ENCODE measurements at places on chromosomes 7 and 10.

DNA sequence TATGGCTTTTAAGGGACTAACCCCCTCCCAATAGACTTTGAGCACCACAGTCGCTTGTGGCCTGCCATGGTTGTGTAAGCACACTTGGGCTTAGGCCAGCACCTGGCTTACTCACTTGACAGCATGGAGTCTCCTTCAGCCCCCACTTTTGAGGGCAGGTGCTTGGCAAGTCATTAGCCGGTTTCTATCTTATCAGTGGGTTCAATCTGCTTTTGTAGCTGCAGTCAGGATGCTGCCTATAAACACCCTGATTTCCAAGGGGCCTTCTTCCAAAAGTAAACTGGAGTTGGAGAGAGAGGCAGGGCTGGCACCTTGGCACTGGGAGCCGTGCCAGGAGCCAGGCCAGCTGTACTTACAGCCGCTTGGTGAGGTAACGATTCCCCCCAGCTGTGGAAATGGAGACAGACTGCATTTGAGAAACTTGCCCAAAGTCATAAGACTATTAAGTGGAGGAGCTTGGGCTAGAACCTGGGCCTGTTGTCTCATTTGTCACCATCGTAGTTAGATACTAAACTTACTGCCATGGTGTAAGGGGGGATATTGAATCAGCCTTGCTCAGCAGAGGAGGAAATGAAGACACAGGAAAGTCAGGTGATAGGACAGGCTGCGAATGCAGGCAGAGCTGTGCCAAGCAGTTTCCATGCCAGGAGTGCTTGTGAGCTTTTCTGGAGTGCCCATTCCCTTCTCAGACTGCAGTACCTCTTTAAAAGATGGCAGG, 92.2 kb upstream of the EFCAB10 start:
- no peak for DNase-seq

DNA sequence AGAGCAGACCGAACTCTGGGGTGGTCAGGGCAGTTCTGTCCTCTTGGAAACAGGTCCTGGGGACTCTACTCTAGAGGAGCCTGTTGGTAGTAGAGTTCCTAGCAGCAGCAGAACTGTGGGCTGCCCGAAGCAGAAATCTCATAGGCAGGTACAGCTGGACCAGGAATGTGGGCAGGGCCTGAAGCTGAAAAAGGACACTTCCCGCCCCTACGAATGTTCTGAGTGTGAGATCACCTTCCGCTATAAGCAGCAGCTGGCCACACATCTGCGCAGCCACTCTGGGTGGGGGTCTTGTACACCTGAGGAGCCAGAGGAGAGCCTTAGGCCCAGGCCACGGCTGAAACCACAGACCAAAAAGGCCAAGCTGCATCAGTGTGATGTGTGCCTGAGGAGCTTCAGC, 8.3 kb upstream of the ZNF783 start:
- no peak for DNase-seq

GRCh38 chr10:52436664-52437063, 122.6 kb downstream of the DKK1 start:
- DNase-seq, result no peak

DNA sequence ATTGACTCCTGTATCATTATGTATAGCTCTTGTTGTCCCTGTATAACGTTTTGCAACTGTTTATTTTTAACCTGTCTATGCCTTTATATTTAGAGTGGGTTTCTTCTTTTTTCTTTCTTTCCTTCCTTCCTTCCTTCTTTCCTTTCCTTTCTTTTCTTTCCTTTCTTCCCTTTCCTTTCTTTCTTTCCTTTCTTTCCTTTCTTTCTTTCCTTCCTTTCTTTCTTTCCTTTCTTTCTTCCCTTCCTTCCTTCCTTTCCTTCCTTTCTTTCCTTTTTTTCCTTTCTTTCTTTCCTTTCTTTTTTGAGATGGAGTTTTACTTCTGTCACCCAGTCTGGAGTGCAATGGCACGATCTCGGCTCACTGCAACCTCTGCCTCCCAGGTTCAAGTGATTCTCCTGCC, 5.9 kb downstream of the JAKMIP3 start:
- no peak for DNase-seq

- DNase-seq, result no peak
These were observed 2.5 kb downstream of the SLC25A28 start for GRCh38 chr10:99617696-99618095.

DNA sequence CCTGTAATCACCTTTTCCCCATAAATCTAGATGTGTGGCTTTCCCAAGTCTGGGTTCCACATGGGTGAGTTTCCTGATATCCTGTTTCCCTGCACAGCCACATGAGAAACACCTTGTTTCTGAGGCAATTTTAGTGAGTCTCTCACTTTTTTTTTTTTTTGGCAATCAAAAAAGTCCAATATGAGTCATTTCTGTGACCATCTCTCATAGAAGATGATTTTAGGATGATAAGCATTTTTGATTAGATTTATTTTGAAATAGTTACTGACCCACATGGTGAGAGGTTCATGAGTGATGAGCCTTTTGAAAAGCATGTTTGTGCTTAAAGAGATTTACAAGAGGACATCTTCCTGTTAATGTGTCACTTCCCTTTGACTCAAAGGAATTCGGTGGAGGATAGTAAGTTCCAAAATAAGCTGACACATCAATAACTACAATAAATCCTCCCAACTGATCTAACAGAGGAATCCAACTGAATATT, 464.0 kb downstream of the INHBA start:
- DNase-seq, result no peak

DNA sequence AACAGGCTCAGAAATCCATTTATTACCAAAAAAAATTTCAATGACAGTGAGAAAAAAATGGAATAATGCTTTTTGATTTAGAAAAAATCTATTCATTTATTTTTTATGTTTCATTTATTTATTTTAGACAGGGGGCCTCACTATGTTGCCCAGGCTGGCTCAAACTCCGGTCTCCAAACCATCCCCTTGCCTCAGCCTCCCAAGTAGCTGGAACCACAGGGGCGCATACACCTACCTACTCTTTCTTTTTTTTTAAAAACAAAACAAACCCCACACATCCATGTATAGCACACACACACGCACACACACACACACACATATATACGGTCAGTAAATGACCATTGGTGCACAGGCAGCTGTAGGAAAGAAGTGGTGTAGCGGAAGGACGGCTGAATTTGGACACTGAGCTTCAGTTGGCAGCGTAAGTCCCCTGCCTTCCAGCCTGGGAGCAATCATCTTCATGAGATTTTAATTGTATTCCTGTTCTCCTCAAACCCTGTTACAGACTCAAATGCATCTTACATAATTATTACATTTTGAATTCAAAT, 28.8 kb downstream of the ARL4A start:
- DNase-seq, result no peak

DNA sequence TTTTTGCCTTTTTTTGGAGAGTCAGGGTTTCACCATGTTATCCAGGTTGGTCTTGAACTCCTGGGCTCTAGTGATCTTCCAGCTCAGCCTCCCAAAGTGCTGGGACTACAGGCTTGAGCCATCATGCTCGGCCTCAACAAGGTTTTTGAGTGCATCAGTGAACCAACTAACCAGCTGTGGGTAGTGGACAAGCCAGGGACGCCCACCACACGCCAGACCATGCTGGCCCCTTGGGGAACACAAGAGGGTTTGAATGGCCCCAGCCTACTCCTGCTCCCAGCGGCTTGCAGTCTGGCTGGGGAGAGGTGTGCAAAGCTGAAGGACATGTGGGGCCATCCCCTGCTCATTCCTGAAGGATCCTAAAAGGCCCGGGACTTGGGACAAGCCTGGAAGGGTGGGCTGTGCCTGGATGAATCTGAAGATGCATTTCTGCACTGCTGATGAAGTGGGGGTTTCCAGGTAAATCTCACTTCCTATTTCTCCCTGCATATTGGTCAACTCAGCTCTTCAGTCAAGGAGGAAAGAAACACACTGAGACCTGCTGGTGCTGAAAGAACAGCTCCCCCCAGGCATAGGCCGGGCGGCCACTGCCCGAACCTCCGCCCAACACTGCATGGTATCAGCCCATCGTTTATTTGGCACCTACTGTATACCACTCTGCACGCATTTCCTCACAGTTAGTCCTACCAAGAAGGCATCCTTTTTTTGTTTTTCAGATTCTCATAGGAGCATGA, 6.9 kb downstream of the MMD2 start:
- DNase-seq, result no peak

GRCh38 chr7:121436688-121437087, 40.6 kb upstream of the FAM3C start:
- no peak for DNase-seq

DNA sequence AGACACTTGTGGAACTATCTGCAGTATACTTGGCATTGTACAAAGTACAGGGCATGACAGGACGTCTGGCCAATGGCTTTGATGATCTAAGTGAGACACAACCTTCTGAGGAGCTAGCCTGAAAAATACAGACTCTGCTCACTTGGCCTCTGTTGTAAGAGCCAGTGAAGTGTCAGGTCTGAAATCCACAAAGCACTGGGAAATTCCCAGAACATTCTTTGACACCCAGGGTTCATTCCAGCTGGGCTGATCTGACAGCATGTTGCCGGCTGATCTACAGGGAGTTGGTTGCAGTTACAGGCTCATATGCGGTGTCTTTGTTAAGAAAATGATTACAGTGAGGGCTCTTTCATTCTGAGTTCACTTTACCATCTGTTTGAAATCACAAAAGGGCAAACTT, 354.6 kb downstream of the PHF14 start:
- no peak for DNase-seq

- no peak for DNase-seq
These were observed 14.4 kb upstream of the STK17A start for GRCh38 chr7:43568529-43568928.

- DNase-seq, result no peak
These were observed 57.9 kb downstream of the ZNF467 start for GRCh38 chr7:149715476-149715875.

DNA sequence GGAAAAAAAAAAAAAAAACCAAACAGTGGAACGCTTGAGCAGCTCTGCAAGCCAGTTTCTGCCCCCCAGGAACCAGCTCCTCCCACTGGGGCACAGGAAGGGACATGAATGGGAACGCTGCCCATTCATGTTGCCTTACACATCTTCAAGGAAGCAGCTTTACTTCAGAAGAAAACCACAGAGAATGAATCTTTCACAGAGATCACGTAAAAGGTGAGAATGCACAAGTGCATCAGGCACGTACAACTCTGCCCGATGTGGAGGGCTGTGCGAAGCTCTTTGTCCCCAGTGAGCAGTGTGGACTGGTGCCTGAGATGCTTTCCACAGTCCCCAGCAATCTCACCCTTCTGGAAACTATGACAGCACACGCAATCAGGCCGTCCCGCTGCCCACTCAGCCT, 106.2 kb downstream of the DLG5 start:
- no peak for DNase-seq

- no peak for DNase-seq
These were observed 56.5 kb upstream of the KDM7A start for GRCh38 chr7:140232957-140233917.

GRCh38 chr10:98251399-98251798, 16.6 kb downstream of the LOXL4 start:
- DNase-seq, result no peak

GRCh38 chr7:43954524-43955228, 28.4 kb downstream of the UBE2D4 start:
- no peak for DNase-seq

GRCh38 chr10:18699849-18700840, 40.9 kb downstream of the ARL5B start:
- no peak for DNase-seq

DNA sequence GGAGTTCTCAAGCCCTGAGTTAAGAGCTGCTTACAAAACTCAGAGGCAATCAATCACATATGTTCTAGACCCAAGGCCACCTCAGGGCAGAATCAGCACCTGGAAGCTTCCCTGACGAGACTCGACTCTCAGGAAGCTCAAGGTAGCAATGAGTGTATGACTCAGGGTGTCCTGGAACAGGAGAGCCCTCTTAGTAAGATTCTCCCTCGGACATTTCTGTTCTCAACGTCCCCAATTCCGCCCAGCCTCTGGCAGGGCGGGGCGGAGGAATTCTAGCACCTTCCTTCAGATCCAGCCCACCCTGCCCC, 39.6 kb upstream of the PROSER2 start:
- no peak for DNase-seq

DNA sequence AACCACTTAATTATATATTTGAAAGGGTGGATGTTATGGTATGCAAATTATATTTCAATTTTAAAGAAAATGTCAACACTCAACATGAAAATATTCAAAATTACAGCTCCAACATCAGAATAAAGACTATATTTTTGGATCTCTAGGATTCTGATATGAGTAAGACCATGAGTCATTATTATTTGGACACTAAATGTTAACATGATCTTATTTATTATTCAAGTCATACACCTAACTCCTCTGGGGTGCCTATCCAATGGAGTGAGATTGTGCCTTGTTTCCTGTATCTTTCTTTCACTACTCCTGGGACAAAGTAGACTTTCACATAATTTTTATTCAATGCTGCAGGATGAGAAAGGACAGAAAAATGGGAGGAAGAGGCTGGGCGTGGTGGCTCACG, 135.2 kb upstream of the PRSS1 start:
- DNase-seq, result no peak

GRCh38 chr10:94123258-94123995, 129.7 kb downstream of the PLCE1 start:
- DNase-seq, result no peak

DNA sequence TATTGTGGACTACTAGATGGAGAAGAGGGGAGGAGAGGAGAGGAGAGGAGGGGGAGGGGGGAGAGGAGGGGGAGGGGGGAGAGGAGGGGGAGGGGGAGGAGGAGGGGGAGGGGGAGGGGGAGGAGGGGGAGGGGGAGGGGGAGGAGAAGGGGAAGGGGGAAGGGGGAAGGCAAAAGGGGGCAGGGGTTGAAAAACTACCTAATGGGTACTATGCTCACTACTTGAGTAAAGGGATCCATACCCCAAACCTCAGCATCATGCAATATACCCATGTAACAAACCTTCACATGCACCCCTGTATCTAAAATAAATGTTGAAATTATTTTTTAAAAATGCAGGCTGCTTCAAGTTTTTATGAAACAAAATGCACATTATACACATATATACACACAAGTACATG, 15.1 kb upstream of the LMOD2 start:
- DNase-seq, result no peak

GRCh38 chr10:80410578-80411145, 2.3 kb downstream of the PRXL2A start:
- DNase-seq, result no peak

GRCh38 chr10:18312374-18313139, 172.3 kb downstream of the CACNB2 start:
- DNase-seq, result no peak
